ENCODE measurements at places on chromosomes 4 and X.

DNA sequence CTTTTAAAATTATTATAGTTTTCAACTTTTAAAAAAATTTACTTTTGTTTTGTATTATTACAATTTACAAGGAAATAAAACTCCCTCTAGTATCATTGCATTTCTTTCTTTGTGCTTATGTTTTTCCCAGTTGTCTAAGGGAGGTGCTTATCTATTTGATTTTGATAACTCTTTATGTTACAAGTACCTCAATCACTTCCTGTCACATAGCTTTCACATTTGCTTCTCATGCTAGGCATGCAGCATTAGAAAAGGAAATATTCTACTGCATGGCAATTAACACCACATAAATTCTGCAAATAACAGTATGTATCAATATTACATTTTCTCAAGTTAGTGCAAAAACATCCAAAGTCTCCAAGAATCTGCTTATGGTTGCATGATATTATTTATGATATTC is 180.3 kb upstream of the HS3ST1 start:
- DNase-seq, result no peak

DNA sequence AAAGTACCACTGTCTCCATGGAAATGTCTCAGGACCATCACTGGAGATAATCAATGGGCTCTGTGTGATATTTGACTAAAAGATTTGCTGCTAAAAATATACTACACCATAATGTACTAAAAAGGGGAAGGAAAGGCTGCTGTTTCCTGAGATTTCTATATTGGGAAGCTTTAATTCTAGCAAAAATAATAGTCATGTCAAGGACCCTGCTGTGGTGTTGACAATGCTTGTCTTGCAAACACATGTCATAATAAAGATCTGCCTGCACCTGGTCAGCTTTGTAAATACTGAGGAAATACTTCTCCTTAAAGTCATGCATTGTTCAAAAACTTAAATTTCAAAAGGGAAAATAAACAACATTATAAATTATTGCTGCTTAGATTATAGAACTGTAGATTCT is 417.9 kb downstream of the GPM6A start:
- DNase-seq, result no peak

DNA sequence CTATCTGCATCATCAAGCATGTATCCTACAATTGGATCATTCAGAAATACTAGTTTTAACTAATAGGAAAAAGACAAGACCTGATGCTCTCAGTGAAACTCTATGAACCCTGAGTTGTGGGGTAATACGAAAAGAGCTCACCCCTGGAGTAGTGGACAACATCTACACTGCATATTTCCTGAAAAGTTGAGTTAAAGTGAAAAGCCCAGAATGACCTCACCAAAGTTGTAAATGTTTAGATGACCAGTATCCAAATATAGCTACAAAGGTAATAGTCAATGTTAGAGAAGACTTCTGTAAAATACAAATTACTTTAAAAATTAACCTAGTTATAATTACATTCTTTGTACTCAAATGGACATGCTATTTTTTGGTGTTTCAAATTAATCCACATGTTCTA is 52.8 kb upstream of the SRPX start:
- DNase-seq, result no peak

GRCh38 chr4:133148690-133149363 is at the start of gene PCDH10:
Gene PCDH10, plus strand, starts transcription at chr4:133149294. Its CDS starts 847 bp downstream, at chr4:133150141.
- no peak for DNase-seq

Data from activated CD8-positive, alpha-beta memory T cell treated with anti-CD3 and anti-CD28 coated beads for 1 hour (primary cell).